Ammon's horn (tissue), 1 donor: ENCODE measurements at places on chromosomes 6 and 20.

DNA sequence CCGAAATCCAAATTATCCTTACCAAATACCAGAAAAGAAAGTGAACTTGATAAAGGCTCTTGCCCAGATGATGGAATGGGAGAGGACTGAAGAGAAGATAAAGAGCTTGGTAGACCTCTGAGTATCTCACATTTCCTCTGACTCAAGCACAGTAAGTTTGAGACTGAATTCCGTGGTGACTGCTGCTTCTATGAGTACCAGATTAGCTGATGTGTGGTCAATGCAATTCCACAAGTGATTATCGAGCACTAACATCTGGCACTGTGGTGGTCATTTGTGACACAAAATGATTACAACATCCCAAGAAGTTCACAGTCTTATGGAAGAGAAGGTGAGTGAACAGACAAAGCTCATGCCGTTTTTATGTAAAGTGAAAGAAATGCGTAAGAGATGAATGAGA, 2.6 kb upstream of the RPS6KA2 start:
- DNase-seq: no peak

- DNase-seq: no peak
These were observed 1026.6 kb downstream of the EYS start for GRCh38 chr6:64680446-64680845.

DNA sequence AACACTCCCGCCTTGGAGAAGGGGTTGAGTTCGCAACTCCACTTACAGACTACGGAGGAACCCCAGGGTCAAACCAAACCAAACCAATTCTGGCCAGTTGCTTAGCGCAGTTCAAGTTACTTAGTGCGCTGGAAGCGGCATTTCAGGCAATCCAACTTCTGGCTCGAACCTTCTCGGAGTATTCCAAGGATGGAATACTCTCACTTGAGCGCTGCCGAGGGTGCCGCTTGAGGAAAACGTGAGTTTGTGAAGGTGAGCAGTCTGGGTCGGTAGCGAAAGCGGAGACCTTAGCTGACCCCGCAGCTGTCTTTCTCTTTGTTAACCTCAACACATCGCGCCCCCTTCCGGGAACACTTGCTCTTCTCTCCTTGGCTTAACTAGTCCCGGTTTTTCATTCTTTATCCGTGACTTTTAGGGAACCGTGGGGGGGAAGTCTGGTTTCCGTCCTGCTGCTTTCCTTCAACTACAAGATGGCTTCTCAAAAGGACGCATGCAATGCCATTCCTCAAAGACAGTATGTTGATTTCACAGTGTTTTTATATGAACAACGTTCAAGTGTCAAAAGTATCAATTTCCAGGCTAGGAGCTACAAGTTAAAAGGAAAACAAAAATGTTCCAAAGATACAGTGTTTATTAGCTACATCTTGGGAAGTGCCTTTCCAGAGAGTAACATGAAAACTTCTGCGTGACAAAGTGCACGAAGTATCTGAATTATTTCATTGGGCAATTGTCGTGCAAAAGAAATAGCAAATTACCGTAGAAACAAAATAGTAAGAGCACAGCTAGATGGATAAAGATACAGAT, 741 bp upstream of the PNISR start:
- peak; percentile 89 for DNase-seq

- DNase-seq: no peak
These were observed 87.4 kb upstream of the BHLHE23 start for GRCh38 chr20:63093966-63094766.

DNA sequence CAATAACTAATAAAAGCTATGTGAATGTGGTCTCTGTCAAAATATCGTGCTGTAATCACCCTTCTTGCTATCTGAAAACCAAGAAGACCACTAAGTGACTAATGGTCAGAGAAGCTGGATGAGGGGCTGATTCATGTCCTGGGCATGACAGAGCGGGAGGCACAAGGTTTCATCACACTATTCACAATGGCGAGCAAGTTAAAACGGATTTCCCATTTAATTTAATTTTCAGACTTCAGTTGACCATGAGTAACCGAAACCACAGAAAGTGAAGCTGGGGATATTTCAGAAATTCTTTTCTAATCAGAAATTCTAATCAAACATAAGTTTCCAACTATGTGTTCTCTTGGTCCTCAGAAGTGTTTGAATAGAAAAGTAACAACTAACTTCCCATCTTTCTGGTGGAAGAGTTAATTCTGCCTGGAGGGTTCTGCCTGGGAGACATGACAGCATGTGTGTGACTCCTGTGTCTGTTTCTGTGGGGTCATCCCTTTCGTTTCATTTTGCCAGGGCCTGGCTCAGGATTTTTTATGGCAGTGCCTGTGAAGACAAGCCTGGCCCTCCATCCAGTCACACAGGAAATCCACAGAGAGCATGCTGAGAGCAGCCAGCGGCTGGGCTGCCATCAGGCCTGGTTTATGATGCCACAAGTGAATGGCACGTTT, 98.9 kb downstream of the FAM120B start:
- no peak for DNase-seq

GRCh38 chr6:6840831-6841291, 252.3 kb downstream of the LY86 start:
- peak; percentile 47 for DNase-seq

GRCh38 chr6:134605034-134605433, 287.1 kb upstream of the SGK1 start:
- no peak for DNase-seq

- no peak for DNase-seq
These were observed 21.5 kb downstream of the OLIG3 start for GRCh38 chr6:137472641-137473137.

DNA sequence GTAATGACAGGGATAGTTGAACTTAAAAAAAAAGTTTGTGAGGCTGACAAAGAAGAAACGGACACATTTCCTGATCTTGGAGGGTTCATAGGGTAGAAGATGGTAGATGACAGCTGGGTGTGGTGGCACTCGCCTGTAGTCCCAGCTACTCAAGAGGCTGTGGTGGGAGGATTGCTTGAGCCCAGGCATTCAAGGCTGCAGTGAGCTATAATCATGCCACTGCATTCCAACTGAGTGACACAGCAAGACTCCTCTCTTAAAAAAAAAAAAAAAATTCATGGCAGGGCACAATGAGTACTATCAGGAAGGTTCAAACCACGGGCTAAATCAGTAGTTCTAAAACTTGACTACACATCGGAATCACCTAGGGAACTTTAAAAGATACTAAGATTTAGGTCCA, 2.0 kb upstream of the MICA start:
- no peak for DNase-seq

GRCh38 chr6:159440349-159440748, 252.7 kb downstream of the SOD2 start:
- no peak for DNase-seq

DNA sequence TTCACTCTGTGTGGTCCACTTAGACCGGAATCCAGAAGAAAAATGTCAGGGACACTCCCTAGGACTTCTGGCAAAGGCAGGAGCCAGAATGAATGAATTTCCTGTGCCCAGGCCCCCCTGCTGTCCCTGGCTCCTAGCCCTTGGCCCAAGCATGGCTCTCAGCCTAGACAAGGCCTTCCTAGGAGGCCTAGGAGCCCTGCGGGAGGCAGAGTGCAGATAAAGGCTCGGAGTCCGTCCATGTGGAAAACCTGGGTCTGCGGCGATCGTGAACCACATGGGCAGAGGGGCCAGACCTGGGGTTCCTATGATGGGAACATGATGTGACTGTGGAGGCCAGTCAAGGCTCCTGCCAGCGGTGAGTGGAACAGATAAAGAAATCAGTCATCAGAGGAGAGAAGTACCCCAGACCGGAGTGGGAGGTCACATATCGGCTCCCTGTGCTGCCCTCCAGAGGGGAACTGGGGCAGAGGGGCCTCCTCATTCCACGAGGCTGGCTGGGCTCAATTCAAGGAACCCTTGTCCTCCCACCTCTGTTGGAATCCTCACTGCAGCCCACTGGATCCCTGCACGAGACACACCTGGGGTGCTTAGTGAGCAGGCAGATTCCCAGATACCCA, 5.9 kb upstream of the VSTM2L start:
- no peak for DNase-seq

- DNase-seq: no peak
These were observed 144.8 kb downstream of the DTNBP1 start for GRCh38 chr6:15518057-15518456.

GRCh38 chr6:113416170-113416569, 441.0 kb upstream of the MARCKS start:
- DNase-seq: no peak

GRCh38 chr6:53868626-53869025, 73.8 kb downstream of the LRRC1 start:
- no peak for DNase-seq

GRCh38 chr6:144481527-144481926, 196.4 kb downstream of the UTRN start:
- DNase-seq: no peak

- DNase-seq: no peak
These were observed 24.4 kb upstream of the LY86 start for GRCh38 chr6:6564154-6564553.

- DNase-seq: peak; percentile 45
These were observed 39.3 kb downstream of the ARID1B start for GRCh38 chr6:156816505-156816904.

DNA sequence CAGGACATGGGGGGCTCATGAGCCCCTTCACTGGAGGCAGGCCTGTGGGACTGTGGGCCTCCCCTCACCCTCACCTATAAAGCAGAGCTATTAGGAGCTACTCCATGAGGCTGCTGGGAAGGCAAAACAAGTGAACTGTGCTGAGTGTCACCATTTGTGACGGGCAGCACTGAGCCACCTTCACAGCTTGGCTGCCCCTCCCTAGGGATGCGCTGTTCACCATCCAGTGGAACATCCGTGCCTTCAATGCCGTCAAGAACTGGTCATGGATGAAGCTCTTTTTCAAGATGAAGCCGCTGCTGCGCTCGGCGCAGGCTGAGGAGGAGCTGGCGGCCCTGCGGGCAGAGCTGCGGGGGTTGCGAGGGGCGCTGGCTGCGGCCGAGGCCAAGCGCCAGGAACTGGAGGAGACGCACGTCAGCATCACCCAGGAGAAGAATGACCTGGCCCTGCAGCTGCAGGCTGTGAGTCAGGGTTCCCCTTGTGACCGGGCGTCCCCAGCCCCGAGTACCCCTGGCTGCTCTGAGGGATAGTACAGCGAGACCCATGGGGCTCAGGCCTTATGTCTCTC, 38.4 kb downstream of the MYH7B start:
- no peak for DNase-seq

DNA sequence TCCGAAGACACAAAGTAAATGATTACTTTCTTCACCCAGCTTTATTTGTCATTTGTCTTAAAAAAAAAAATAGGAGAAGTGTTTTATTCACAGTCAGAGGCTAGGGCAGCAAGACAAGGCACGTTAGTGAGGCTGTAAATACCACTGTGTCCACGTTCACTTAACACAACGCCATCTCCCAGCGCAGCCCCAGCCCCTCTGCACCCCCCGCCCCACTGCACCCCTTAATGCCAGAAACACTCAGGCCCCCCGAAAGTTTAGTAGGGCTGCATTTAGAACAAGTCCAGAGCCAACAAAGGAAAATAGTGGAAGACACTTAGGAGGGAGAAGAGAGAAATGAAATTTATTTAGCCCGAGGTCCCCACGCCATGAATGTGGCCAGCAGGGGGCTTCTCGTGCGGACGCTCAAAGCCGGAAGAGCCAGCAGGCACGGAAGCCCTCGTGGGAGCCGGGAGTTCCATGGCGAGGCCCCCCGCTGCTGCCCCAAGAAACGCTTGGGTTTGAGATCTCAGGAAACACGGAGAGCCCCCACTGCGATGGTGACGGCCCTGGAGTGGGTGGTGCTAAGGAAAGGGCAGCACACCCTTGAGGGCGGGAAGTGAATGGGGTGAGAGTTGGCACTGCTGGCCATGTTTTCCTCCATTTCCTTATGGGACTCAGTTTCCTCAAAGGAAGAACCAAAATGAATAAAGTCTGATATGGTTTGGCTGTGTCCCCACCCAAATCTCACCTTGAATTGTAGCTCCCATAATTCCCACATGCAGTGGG, 50.2 kb downstream of the IYD start:
- DNase-seq: peak; percentile 55

- DNase-seq: peak; percentile 6
These were observed 545 bp downstream of the FNDC1 start for GRCh38 chr6:159169557-159170332.

DNA sequence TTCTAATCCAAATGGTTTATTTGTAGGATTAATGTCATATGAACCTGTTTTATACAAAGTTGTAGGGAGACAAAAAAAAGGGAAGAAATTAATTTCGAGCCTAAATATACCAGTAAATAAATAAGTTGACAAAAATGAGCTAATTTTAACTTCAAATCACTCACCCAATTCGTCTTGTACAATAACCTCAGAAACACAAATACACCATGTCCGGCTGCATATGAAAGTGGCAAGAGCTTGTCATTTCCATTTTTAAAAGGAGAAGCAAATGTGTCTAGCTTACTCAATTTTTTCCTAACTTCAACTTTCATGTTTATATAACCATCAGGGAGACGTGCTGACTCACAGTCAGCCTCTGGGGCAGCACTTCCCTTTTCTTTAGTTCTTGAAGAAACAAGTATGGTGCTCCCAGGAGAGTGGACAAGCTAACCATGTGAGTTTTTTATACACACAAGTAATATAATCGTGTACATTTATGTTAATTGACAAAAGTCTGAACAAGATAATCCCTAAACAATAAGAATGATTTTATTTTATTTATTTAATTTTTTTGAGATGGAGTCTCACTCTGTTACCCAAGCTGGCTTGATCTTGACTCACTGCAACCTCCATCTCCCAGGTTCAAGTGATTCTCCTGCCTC, 55.5 kb upstream of the SGK1 start:
- peak; percentile 67 for DNase-seq
